ENCODE measurements at places on chromosomes 6 and 20.

- DNase-seq: no peak
These were observed 270.8 kb downstream of the PREX1 start for GRCh38 chr20:48556956-48557355.

DNA sequence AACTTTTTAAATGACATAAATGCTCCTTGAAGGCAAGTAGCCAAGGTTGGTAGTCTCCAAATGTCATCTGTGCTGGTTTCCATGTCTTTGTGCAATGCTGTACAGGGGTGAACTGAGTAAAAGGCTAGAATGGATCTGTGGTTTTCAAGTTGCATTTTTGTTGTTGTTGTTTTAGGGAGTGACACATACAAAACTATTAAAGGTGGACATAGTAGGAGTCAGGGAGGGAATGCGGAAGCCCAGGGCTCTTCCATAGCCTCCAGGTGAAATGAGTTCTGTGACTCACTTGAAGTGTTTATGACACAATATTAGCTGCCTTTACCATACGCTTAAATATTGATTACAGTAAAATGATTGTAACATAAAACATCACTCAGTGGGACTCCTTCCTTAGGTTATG, 22.5 kb upstream of the QKI start:
- DNase-seq: no peak

GRCh38 chr6:129497481-129498441, 212.2 kb downstream of the ARHGAP18 start:
- no peak for DNase-seq

DNA sequence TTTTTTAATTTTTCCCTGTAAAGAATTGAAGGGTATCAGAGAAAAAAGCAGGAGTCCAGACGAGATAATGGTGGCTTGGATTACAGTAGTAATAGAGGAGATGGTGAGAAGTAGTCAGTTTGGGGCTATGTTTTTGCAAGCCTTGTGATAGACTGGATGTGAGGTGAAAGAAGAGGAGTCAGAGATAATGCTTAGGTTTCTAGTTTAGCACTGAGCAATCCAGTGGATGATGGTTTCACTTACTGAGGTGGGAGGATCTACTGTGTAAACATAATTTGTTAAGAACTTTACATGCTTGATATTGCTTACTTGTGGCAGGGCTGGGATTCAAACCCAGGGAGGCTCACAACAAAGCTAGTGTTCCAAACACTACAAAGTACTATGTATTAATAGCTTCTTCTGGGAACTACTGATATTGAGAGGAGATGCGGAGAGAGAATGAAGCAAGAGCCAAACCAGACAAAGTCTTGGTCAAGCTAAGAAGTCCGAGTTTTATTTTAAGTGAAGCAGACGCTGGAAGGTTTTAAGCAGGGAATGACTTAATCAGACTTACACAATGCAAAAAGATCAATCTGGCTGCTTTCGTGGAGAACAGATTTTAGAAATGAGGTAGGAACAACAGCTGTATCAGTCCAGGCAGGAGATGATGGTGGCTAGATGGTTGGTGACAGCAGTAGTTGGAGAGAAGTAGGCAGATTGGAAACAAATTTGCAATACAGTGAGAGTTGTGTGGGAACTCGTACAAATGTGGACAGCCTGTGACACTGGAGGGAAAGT, 58.0 kb downstream of the ZFAND3 start:
- DNase-seq: no peak

DNA sequence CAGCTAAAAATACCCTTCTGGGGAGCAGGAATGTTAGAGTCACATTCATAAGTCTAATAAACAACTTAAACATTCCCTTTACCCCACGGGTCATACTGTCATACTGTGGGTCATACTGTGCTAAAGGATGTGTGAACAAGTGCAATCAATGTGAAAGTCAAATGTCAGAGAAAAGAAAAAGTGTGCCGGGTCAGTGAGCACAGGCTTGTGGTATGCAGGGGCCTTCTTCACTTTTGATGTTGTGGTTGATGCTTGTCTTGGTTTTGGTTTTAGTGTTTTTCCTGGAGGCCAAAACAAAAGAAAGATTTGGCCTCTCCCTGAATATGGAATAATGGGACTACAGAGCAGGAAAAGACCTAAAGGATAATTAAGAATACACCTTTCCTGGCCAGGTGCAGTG, 267.9 kb upstream of the PLN start:
- DNase-seq: no peak

DNA sequence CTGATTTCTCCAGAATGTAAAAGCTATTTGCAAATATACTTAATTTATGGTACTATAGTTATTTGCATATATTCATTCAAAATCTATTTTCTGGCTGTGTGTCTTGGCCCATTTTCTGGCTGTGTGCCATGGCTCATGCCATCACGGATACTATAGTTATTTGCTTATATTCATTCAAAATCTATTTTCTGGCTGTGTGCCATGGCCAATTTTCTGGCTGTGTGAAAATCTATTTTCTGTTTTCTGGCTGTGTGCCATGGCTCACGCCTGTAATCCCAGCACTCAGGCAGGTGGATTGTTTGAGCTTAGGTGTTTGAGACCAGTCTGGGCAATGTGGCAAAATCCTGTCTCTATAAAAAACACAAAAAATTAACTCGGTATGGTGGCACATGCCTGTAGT, 28.9 kb upstream of the RIPK1 start:
- DNase-seq: no peak

- DNase-seq: no peak
These were observed 51.0 kb upstream of the FBXO30 start for GRCh38 chr6:145865595-145865994.

DNA sequence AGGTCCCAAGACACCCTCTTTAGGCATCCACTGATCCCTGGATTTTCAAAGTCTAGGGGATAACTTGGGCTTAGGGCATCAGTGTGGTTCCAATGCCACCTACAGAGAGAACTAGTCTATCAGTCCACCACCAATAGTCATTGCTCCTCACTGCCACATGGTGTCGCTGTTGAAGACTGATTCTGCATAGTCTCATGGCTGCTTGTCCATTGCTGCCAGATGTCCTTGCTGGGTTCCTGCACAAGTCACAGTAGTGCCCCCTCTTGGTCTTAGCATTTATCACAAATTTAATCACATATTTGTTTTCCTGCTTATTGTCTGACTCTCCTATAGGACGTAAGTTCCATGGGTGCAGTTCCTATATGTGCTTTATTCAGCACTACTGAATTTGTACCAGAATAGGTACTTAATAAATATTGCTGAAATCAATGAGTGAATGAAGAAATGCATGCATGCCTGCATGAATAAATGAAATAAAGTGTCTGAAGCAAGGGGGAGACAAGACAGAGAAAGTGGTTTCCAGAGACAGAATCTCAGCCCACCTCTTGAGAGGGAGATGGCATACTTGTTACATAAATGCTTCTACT, 45.9 kb upstream of the RALY start:
- DNase-seq: peak; percentile 78

GRCh38 chr20:17097603-17098002, 129.2 kb upstream of the PCSK2 start:
- no peak for DNase-seq

GRCh38 chr6:13253272-13253671, 75.1 kb downstream of the TBC1D7 start:
- DNase-seq: no peak

DNA sequence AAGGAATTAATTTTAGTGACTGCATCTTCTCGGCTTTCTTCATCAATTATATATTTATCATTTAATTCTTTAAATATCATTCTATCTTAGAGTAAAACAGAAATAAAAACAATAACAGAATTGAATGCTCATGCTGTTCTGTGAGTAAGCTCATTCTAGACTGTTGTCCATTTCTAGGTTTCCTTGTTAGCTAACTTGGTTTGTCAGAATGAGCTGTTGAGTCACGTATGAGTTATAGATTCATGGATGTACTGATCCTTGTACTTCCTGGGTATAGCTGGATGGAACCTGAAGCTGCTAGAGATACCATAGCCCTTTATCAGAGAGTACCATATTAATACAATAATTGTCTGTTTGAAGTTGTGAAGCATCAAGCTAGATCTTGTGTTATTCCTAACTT, 515.3 kb downstream of the TENT5A start:
- DNase-seq: no peak

GRCh38 chr6:26124781-26125685, 37.8 kb downstream of the HFE start:
- no peak for DNase-seq

DNA sequence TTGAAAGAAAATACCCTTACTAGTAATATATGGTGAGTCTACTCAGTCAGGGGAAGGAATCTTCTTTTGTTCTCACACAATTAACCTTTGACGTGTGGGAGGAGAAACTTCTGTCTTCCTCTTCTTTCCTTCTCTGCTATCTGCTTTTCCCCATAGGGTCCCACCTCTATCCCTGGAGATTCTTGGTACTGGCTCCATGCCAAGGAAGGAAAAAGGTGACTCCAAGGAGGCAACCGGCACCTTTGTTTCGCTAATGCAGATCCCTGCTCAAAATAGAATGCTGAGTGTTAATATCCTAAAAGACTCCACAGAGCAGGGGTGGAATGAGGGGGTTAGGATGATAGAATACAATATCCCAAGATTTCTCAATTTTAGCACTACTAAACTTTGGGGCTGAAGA, 116.7 kb downstream of the CD164 start:
- DNase-seq: no peak

DNA sequence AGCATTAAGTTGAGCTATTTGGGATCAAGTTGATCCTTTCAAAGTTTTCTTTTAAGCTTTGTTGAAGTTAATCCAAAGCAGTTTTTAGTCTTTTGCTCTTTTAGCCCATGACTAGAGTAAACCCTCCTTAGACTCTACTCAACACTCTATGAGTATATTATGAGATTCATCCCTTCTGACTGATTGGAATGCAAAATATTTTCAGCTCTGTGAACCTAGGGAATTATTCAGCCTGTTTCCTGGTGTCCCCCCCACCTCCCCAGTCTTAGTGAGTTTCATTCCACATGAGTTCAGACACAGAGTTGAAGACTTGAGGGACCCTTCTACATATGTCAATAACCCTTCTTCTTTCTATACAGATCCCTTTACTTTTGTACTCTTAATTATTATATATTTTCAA, 413.7 kb downstream of the RFPL4B start:
- no peak for DNase-seq

GRCh38 chr20:31991339-31991705, 18.9 kb upstream of the CCM2L start:
- no peak for DNase-seq

DNA sequence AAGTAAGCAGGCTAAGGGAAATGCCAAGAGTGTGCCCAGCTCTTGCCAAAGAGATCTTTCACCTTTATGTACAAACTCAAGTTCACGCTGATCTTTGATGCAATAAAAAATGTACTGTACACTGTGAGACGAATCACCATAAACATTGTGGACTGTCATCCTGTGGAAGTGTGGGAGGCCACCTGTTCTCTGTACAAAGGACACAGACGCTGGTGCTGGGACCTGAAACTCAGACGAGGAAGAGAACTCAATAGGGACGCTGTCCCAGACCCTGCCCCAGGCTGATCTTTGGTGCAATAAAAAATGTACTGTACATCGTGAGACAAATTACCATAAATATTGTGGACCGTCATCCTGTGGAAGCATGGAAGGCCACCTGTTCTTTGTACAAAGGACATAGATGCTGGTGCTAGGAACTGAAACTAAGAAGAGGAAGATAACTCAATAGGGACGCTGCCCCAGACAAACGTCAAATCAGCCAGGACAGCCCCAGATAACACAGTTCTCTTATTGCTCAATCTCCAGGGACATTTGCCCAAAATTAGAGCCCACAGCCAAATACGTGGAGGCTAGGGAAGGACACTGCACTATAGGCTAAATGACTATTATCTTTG, 312.7 kb upstream of the SGK1 start:
- no peak for DNase-seq

- no peak for DNase-seq
These were observed 28.2 kb upstream of the SNAP25 start for GRCh38 chr20:10190456-10190855.

GRCh38 chr6:124064317-124065113, 260.9 kb downstream of the NKAIN2 start:
- no peak for DNase-seq

DNA sequence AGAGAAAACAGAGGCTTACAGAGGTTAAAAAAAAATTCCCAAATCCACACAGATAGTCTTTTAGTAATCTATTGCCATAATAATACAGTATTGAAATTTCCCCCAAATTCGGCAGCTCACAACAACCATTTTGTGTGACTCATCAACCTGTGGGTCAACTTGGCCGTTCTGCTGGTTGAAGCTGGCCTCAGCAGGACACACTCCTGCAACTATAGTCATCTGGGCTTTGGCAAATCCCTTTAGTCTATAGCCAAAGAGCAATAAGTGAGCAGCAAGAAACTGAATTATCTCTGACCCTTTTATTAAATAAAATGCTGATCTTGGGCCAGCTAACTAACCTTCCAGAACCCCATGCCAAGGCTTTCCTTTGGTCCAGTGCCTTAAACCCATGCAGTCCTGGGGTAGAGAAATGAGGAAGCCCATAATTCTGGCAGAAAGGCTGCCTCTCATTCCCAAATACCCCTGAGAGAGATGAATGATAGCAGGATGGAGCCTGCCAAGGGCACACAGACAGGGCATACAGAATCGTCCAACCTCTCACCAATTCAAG, 17.2 kb upstream of the SNAP25 start:
- DNase-seq: no peak

DNA sequence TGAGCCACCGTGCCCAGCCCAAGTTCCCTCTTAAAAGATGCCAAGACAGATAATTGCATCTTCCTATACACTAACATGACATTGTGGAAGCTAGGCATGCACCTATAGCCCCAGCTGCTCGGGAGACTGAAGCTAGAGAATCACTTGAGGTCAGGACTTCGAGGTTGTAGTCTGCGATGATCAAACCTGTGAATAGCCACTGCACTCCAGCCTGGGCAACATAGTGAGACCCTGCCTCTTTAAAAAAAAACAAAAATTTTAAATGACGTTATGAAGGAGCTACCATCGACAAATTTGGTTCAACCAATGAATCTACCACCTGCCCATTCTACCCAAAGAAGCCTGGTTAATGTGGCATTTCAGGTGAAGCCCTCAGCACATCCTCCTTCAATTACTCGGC, 80.7 kb downstream of the TBC1D7 start:
- DNase-seq: no peak

GRCh38 chr6:52739627-52740026, 23.6 kb downstream of the GSTA2 start:
- no peak for DNase-seq

- peak; percentile 94 for DNase-seq
These were observed at the start of gene NT5DC1 for GRCh38 chr6:116100419-116101301. TSS of gene NT5DC1 (plus strand) at chr6:116100853. CDS start at chr6:116100931, 78 bp downstream.

- no peak for DNase-seq
These were observed 46.8 kb upstream of the FAM83C start for GRCh38 chr20:35339007-35339406.

- DNase-seq: no peak
These were observed 18.7 kb downstream of the RAB5IF start for GRCh38 chr20:36624068-36624943.

GRCh38 chr6:87753131-87753685, 51.2 kb upstream of the AKIRIN2 start:
- DNase-seq: no peak

DNA sequence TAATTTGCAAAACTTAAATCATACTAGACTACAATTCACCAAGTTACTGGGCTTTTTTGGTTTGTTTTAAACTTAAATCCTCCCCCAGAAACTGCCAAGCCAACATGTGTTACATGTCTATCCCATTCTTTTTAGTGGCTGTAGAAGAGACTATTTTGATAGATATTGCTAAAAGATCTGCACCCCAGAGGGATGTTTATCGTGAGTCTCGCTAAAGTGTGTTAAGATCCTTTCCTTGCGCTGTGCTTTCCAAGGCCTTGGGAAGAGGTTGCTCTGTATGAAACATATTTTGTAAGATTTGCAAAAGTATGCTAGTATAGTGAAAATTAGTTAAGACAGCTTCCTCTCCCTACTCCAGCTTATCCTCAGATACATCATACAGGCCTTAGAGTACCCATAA, 63.0 kb downstream of the GPX5 start:
- DNase-seq: no peak

All from D341Med (cell line).